B cell (primary cell): ENCODE measurements at places on chromosomes 7 and 10.
A peak's percentile ranks its signal among the peaks of the same experiment; 100 is the strongest.

- H3K27me3 ChIP-seq = no peaks in the 10 kb centered on the region
- H3K4me3 ChIP-seq = no peak overlapping the region
- DNase-seq = no peak
- no peaks in the 10 kb centered on the region for H3K4me1 ChIP-seq
- no peak overlapping the region for H3K27ac ChIP-seq
Observed at GRCh38 chr7:94301024-94301586, 93.6 kb upstream of the COL1A2 start.

GRCh38 chr10:78849115-78849514, 219.7 kb upstream of the ZMIZ1 start:
- DNase-seq = no peak
- no peak overlapping the region for H3K27ac ChIP-seq
- no peaks in the 10 kb centered on the region for H3K4me1 ChIP-seq
- H3K27me3 ChIP-seq = no peaks in the 10 kb centered on the region

- no peak overlapping the region for H3K27ac ChIP-seq
- no peak for DNase-seq
- peaks cover 21% of the 10 kb centered on the region for H3K27me3 ChIP-seq
- H3K4me1 ChIP-seq = peaks cover 20% of the 10 kb centered on the region
- peak overlapping the region; percentile 75 for H3K4me3 ChIP-seq
Observed at GRCh38 chr10:7409732-7410168, 1.1 kb downstream of the SFMBT2 start.

DNA sequence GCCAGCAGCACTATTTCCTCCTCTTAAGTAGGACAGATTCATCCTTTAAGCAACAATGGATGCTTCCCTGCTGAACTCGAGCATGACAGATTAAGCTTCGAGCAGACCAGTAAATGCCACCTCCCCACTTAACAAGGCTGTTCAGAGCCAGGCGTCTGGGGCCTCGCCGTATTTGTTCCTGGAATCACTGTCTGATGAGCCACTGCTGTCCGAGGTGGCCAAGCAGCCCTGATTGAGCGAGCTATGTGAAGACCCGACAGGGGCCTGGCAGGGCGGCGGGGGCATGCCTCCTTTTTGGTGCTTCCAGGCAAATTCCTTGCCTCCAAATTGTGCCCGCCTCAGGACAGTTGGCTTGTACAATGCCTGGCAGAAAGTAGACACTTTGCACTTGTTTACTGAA, 862.6 kb downstream of the NRG3 start:
- no peaks in the 10 kb centered on the region for H3K36me3 ChIP-seq
- no peaks in the 10 kb centered on the region for H3K4me1 ChIP-seq
- no peaks in the 10 kb centered on the region for H3K27me3 ChIP-seq
- no peak overlapping the region for H3K4me3 ChIP-seq
- no peak overlapping the region for H3K27ac ChIP-seq

DNA sequence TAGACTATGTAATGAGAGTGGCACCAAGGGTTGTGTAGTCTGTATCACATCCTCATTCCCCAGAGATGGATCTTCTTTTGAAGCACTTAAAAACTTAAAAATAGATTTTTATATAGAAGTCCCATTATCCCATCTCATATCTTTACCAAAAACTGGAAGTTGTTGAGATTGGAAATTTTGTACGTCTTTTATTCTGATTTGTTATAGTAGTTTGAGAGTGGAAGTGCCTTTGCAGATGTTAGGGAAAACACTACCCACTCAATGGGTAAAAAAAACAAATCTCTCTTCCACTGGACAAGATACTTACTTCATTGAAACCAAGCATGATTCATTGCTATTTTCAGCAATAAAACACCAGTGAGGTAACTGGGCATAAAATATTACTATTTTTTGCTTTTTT, 184.4 kb downstream of the MACC1 start:
- DNase-seq = no peak
- no peak overlapping the region for H3K27ac ChIP-seq
- H3K4me1 ChIP-seq = peaks cover 14% of the 10 kb centered on the region
